ENCODE measurements at places on chromosomes 1 and 21.

GRCh38 chr1:113040718-113041412 is 32.1 kb upstream of the LRIG2 start:
- DNase-seq: no peak

GRCh38 chr1:246800756-246801155 is 76.5 kb downstream of the SCCPDH start:
- DNase-seq: no peak

- no peak for DNase-seq
Observed at GRCh38 chr1:114428083-114428754, 82.8 kb downstream of the TRIM33 start.

- DNase-seq: no peak
Observed at GRCh38 chr21:35943752-35944151, 116.6 kb downstream of the SETD4 start.

DNA sequence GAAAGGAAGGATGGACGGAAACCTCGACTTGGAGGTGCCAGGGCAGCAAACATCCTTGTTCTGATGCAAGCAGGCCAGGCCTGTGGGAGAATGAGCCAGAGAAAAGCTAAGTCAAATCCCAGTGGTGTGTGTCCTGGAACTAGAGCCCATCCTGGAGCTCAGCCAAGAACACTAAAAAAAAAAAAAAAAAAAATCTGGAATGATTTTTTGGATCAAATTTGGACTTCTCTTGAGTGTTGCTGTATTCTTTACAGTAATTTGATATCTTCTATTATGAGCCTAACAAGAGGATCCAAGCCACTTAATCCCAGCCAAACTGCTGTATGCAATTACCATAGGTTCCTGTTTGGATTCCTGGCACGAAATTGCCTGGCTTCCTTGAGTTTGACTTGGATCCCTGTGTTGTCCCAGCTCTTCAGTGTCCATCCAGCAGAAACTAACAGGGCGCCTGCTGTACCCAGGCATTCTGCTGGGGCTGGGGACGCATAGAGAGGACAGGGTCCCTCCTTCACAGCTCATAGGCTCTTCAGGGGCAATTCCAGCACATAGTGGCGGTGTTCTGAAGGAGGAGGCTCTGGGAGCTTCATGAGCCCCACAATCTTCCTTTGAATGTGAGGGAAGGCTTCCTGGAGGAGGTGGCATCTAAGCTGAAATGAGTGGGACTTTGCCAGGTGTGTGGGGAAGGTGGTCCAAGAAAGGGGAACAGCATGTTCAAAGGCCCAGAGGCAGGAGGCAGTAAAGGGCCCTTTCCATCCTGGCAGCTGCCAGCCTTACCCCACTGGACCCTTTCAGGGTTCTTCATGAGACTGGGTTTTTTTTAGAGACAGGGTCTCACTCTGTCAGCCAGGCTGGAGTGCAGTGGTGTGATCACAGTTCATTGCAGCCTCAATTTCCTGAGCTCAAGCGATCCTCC is 24.7 kb downstream of the EPHX1 start:
- DNase-seq: peak; percentile 48

DNA sequence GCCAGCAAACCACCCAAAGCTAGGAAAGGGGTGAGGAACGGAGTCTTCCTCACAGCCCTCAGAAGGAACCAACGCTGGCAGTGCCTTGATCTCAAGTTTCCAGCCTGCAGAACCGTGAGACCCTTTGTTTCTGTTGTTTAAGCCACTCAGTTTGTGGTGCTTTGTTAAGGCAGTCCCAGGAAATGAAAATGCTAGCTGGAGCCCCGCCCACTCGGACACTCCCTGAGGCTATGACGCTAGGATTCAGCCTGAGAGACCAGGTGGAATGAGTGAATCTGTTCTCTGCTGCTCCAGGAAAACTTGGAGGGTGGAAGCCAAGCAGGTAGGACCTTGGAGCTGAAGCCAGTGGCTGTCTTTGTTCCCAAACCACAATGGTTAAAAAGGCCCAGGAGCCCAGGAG is 196.5 kb upstream of the POU3F1 start:
- no peak for DNase-seq

DNA sequence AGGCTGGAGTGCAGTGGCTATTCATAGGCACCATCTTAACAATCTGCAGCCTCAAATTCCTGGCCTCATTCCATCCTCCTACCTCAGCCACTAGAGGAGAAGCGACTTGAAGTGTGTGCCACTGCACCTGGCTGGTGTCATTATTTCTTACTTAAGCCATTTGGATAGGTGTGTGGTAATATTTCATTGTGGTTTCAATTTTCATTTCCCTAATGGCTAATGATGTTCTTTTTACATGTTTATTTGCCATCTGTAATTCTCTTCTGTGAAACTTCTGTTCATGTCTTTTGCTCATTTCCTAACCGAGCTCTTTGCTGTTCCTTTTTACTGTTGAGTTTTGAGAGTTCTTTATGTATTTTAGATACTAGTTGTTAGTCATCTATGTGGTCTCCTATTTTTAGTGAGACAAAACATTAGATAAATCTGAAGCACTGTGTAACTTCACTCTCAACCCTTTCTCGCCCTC is 66.8 kb downstream of the SLC27A3 start:
- no peak for DNase-seq

DNA sequence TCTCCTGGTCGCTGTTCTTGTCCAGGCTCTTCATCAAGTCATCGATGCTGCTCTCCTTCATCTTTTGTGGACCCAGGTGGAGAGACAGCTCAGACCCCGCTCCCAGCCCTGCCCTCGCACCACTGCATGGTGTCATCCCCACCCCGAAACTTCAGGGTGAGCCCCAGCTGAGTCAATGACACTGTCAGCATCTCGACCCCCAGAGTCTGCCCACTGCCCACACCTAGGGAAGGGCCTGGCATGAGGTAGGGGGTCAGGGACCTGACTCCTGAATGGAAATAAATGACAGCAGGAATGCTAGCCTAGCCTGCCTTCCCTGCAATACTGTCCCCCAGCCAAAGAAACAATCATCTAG is 1.6 kb upstream of the S100A6 start:
- no peak for DNase-seq

GRCh38 chr1:17118706-17119075 is 560 bp downstream of the PADI2 start:
- no peak for DNase-seq

GRCh38 chr1:75136195-75136815 is 2.1 kb downstream of the LHX8 start:
- no peak for DNase-seq

DNA sequence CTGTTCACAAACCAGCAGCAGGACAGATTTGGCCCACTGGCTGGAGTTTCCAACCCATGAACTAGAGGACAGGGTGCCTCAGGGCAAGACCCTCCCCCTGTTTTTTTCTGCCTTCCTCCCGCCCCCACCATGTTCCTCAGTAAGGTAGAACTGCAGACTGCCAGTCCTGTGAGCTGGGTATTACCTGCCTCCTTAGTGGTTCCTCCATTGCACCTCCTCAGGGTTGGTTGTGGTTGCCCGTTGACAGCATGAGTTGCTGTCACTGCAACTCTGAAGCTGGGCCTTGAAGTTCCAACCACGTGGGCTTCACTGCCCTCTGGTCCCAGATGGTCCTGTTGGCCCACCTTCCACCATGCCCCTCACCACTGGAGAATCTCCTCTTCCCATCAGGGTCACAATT is 28.8 kb downstream of the TENT5C start:
- no peak for DNase-seq

- no peak for DNase-seq
Observed at GRCh38 chr21:34812504-34813265, 143.9 kb downstream of the CLIC6 start.

- DNase-seq: no peak
Observed at GRCh38 chr1:220487297-220487820, 40.6 kb upstream of the MARK1 start.

DNA sequence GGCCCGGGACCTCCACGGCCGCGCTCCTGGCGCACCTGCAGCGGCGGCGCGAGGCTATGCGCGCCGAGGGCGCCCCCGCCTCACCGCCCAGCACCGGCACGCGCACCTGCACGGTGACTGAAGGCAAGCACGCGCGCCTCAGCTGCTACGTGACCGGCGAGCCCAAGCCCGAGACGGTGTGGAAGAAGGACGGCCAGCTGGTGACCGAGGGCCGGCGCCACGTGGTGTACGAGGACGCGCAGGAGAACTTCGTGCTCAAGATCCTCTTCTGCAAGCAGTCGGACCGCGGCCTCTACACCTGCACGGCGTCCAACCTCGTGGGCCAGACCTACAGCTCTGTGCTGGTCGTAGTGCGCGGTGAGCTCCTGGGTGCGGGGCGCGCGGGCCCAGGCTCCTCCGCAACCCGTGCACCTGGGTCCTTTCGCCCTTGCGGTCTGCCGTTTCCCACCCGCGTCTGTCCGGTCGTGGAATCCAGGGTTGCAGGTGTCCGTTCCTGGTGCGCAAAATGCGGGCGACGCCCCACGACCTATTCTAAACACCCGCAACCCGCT is 4.6 kb downstream of the OBSCN start:
- no peak for DNase-seq

- no peak for DNase-seq
Observed at GRCh38 chr1:179883745-179884138, 1.7 kb downstream of the TOR1AIP1 start.

GRCh38 chr1:78132174-78132947 is 86.6 kb downstream of the GIPC2 start:
- DNase-seq: no peak

- DNase-seq: no peak
Observed at GRCh38 chr1:23585321-23586022, 26.2 kb upstream of the ID3 start.

GRCh38 chr1:171988243-171988885 is 147.1 kb downstream of the DNM3 start:
- no peak for DNase-seq

DNA sequence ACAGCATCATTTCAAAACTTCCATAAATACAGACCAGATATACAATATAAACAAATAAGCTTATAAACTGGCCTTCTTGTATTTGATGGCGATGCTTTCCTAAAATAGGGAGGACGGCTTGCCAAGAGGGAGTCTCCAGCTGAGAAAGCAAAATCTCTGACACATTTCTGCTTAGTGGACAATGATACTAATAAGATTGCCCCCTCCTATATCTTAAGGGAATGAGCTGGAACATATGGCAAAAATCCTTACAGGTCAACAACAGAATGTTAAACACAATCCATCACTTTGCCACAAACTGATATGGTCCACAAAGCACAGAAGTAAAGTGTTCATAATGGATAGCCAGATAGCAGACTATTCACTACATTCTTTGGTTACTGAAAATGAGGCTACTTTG is 7.1 kb upstream of the GADD45A start:
- no peak for DNase-seq

GRCh38 chr1:86489242-86489878 is 20.6 kb downstream of the CLCA1 start:
- no peak for DNase-seq

- no peak for DNase-seq
Observed at GRCh38 chr21:28294051-28294450, 698.6 kb downstream of the LTN1 start.

- no peak for DNase-seq
Observed at GRCh38 chr21:20645344-20645743, 352.9 kb upstream of the NCAM2 start.

DNA sequence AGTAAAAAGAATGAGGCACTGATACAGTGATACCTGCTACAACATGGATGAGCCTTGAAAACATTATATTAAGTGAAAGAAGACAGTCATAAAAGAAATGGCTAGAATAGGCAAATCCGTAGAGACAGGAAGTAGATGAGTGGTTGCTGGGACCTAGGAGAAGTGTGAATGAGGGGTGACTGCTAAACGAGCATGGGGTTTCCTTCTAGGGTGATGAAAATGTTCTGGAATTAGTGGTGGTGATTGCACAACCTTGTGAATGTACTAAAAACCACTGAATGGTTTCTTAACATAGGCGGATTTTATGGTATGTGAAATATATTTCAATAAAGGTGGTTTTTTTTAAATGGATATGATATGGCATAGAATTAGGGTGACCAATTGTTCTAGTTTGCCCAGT is 12.6 kb upstream of the SERINC2 start:
- DNase-seq: no peak

- DNase-seq: no peak
Observed at GRCh38 chr1:87403061-87403820, 74.6 kb downstream of the LMO4 start.

DNA sequence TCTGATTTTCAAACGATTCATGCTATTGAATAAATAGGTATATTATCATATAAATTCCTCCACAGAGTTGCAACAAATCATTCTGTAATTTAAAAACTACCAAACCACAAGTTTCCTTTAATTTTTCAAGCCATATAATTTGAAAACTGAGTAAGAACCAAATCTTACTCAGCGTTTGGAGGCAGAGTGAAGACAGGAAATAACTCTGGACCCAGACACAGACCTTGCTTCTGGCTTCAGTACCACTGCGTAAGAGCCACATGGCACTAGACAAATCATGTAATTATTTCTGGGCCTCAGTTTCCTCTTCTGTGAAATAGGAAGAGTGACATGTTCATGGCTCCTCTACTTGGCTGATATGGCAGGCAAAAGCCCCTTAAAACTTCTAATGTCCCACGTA is 82.4 kb downstream of the SMYD2 start:
- no peak for DNase-seq

- no peak for DNase-seq
Observed at GRCh38 chr1:215779729-215780128, 212.6 kb downstream of the KCTD3 start.

GRCh38 chr1:51325391-51325790 is 5.0 kb downstream of the TTC39A start:
- DNase-seq: no peak

- DNase-seq: no peak
Observed at GRCh38 chr1:234893359-234893724, 235.3 kb downstream of the TOMM20 start.

DNA sequence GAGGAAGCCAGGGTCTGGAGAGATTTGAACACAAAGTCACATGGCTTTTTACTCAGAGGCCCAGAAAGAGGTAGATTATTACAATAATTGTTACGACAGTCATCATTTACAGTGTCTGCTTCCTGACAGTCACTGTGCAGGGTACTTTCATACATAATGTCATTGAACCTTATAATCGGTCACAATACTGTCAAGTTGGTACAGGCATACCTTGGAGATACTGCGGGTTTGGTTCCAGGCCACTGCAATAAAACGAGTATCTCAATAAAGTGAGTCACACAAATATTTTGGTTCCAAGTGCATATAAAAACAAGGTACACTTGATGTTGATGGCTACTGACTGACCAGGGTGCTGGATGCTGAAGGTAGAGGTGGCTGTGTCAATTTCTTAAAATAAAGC is 112.6 kb downstream of the NOS1AP start:
- no peak for DNase-seq

- DNase-seq: no peak
Observed at GRCh38 chr1:87885278-87886025, 556.8 kb downstream of the LMO4 start.

DNA sequence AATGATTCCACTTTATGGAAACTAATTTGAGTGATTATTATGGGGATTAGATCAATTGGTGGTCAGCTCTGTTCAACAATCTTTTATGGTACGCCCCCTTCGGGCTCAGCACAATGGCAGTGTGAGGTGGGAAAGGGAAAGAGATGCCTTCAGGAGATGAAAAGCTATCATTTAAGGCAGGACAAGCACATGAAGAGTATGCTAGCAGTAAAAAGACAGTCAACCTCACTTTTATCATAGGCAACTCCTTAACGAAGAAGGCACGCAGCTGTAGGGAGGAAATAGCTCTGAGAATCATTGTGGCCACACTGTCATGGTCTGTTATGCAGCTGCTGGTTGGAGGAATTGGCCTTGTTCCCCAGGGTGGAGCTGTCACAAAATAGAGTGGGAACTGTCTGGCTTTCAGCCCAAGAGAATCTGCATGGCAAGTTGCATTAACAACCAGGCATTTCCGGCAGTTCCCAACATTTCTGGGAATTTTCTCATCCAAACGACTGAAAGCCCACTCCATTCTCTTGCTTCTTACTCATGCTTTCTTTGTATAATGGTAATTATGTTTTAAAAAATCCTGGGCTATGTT is 54.4 kb upstream of the BCL10 start:
- no peak for DNase-seq
